ENCODE measurements at places on chromosomes 5 and 9.

DNA sequence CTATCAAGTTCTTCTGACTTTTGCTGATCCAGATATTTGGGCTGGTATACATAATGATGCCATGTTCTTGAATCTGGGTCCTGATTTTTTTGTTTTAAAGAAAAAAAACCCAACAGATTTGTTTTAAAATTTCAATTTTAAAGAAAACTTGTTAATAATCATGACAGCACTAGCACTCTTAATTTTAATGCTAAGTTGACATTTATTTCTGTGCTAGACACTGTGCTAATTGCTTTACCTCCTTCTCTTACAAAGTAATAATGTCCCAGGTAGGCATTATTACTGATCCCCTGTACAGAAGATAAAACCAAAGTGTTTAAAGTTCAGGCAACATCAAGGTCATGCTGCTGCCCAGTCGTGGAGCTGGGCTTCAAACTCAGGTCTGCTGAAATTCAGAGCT lies 101.9 kb downstream of the ZNF608 start:
- peaks cover 28% of the 10 kb centered on the region for H3K4me1 ChIP-seq
- no peak overlapping the region for H3K27ac ChIP-seq
- DNase-seq = no peak
- H3K4me3 ChIP-seq = no peak overlapping the region
- H3K36me3 ChIP-seq = peaks cover 42% of the 10 kb centered on the region
- H3K27me3 ChIP-seq = no peaks in the 10 kb centered on the region

DNA sequence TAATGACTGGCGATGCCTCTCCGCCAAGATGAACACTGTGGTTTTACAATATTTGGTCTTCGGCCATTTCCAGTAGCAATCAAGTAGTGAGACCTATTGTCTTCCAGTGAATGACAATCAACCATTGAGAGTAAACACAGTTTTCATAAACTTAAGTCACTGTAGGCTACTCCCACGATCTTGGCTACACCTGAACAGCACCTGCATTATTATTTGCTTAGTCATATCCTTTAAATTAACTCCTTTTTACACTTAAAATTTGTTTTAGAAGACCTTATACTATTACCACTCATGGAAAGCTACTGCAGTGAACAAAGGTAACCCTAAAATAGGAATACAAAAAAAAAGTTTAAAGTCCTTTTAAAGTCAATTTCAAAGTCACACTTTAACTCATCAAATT lies 58.2 kb downstream of the ZNF354C start:
- no peaks in the 10 kb centered on the region for H3K27me3 ChIP-seq
- peaks cover 11% of the 10 kb centered on the region for H3K36me3 ChIP-seq

GRCh38 chr9:4670591-4670990 lies 4.3 kb upstream of the SPATA6L start:
- no peak for DNase-seq
- no peak overlapping the region for H3K4me3 ChIP-seq
- H3K27me3 ChIP-seq = no peaks in the 10 kb centered on the region
- H3K27ac ChIP-seq = no peak overlapping the region
- peaks cover 12% of the 10 kb centered on the region for H3K4me1 ChIP-seq
- no peaks in the 10 kb centered on the region for H3K36me3 ChIP-seq

- H3K36me3 ChIP-seq = peaks cover 2% of the 10 kb centered on the region
- H3K27ac ChIP-seq = no peak overlapping the region
- no peak overlapping the region for H3K4me3 ChIP-seq
- no peaks in the 10 kb centered on the region for H3K27me3 ChIP-seq
- no peak for DNase-seq
- H3K4me1 ChIP-seq = peaks cover 1% of the 10 kb centered on the region
These were observed 47.1 kb downstream of the UGCG start for GRCh38 chr9:111943746-111944145.

DNA sequence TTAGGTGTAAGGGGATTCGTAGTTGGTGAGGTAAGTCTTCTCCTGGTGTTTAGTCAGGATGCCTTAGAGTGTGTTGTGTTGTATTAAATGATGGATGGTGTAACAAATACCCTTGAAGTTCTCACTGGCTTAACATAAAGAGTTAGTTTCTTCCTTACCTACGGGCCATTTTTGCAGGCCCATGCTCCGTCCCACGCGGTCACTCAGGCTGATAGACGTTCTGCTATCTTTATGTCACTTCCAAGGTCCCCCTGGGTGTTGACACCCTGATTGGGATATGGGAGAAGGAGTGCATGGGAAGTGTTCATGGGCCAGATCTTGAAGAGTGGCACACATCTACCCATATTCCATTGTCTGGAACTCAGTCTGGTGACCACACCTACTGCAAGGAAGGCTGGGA lies 214.0 kb downstream of the MAST4 start:
- peaks cover 10% of the 10 kb centered on the region for H3K4me1 ChIP-seq
- H3K4me3 ChIP-seq = no peak overlapping the region

- H3K27ac ChIP-seq = no peak overlapping the region
- no peak overlapping the region for H3K4me3 ChIP-seq
- peaks cover 79% of the 10 kb centered on the region for H3K4me1 ChIP-seq
- no peaks in the 10 kb centered on the region for H3K36me3 ChIP-seq
These were observed 385.7 kb downstream of the PLK2 start for GRCh38 chr5:58074222-58074621.

DNA sequence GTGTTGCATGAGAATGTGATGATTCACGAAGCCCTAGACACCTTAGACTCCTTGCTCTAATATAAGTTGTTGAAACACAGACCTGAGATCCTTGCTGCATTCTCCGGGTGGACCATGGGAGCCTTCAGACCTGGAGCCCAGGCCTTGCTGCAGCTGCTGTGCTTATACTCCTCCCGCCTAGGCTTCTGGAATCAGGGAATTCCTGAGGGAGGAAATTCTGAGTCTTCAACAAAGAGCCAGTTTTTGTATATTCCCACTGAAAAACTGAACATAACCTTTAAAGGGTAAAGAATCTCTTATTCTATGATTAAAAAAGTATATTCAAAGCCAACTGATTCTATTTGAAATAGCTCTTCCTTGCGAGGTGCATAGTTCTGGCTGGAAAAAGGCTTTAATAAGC lies 245.1 kb upstream of the ELAVL2 start:
- no peak overlapping the region for H3K4me3 ChIP-seq
- no peaks in the 10 kb centered on the region for H3K4me1 ChIP-seq
- DNase-seq = no peak
- no peaks in the 10 kb centered on the region for H3K27me3 ChIP-seq

GRCh38 chr5:76445063-76445462 lies 42.0 kb downstream of the IQGAP2 start:
- no peaks in the 10 kb centered on the region for H3K27me3 ChIP-seq
- DNase-seq = no peak
- H3K4me3 ChIP-seq = no peak overlapping the region
- no peak overlapping the region for H3K27ac ChIP-seq

DNA sequence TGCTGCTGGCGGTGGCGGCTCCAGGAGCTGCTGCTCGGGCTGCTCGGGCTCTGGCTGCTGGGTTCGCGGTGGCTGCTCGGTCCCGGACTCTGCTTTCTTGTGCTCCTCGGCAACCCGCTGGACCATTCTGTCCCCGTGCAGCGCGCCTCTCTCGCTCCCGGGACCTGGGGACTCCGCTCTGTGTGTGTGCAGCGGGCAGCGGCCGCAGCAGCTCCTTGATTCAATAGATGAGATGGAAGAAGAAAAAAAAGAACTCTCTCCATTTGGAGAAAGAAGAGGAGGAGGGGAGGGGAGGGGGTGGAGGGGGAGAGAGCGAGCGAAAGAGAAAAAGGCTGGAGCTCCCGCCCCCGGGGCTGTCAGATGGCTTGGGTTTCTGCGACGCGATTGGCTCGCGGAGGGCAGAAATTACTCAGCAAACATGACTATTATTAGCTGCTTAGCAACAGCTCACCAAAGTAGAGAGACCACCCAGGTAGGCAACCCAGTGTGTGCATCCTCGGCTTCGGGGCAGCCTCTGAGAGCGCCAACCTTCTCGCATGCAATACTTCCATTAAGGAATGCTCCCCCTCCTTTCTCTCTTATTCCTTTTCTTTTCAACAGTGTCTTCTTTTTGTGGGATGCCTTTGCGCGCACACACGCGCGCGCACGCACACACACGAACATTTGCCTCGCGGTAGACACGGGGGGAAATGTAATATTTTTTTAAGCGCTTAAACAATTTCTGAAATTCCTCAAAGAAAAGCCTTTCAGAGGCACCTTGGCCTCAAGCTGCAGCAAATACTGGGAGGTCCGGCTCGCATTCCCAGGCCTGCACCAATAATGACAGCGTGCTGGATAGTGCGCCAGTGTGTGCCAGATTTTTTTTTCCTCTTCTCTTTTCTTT lies 7.6 kb downstream of the PTCH1 start:
- peak overlapping the region; percentile 98 for H3K27ac ChIP-seq
- H3K36me3 ChIP-seq = no peaks in the 10 kb centered on the region
- peaks cover 28% of the 10 kb centered on the region for H3K27me3 ChIP-seq
- peak overlapping the region; percentile 97 for H3K4me3 ChIP-seq

- peak overlapping the region; percentile 21 for H3K27ac ChIP-seq
- H3K4me1 ChIP-seq = peaks cover 6% of the 10 kb centered on the region
- H3K27me3 ChIP-seq = no peaks in the 10 kb centered on the region
These were observed 12.9 kb downstream of the TCF7 start for GRCh38 chr5:134127376-134127861.

GRCh38 chr9:15344191-15344590 lies 37.2 kb upstream of the TTC39B start:
- H3K4me3 ChIP-seq = no peak overlapping the region
- peaks cover 11% of the 10 kb centered on the region for H3K4me1 ChIP-seq
- H3K36me3 ChIP-seq = no peaks in the 10 kb centered on the region

GRCh38 chr9:88766778-88767503 lies 224.3 kb upstream of the S1PR3 start:
- peaks cover 6% of the 10 kb centered on the region for H3K4me1 ChIP-seq
- H3K4me3 ChIP-seq = no peak overlapping the region
- no peaks in the 10 kb centered on the region for H3K27me3 ChIP-seq
- DNase-seq = no peak
- H3K36me3 ChIP-seq = no peaks in the 10 kb centered on the region

- no peaks in the 10 kb centered on the region for H3K27me3 ChIP-seq
- DNase-seq = no peak
- no peaks in the 10 kb centered on the region for H3K4me1 ChIP-seq
- H3K36me3 ChIP-seq = no peaks in the 10 kb centered on the region
- no peak overlapping the region for H3K4me3 ChIP-seq
- no peak overlapping the region for H3K27ac ChIP-seq
These were observed 83.4 kb upstream of the PCA3 start for GRCh38 chr9:76680716-76681425.

DNA sequence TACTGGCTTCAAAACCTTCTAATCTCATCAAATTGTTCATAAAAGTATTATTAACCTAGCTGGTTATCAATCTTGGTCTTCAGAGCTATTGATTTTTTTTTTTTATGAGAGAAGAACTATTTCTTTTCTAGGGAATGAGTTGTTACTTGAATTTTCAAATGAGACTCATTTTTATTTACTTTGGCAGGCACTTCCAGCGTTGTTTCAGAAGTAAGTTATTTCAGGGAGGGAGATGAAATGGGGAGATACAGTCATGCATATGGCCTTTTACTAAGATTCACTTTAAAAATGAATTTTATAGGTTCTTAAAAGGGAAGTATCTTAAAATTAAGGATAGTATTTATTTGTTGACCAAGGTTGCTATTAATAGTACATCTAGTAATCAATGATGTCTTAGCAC lies 129.6 kb downstream of the IZUMO3 start:
- DNase-seq = no peak
- no peaks in the 10 kb centered on the region for H3K27me3 ChIP-seq
- peaks cover 12% of the 10 kb centered on the region for H3K4me1 ChIP-seq
- no peak overlapping the region for H3K27ac ChIP-seq
- H3K36me3 ChIP-seq = no peaks in the 10 kb centered on the region
- H3K4me3 ChIP-seq = no peak overlapping the region

GRCh38 chr9:92425474-92425873 lies 1.2 kb upstream of the OMD start:
- DNase-seq = no peak
- H3K36me3 ChIP-seq = no peaks in the 10 kb centered on the region
- no peaks in the 10 kb centered on the region for H3K27me3 ChIP-seq
- H3K4me3 ChIP-seq = no peak overlapping the region

DNA sequence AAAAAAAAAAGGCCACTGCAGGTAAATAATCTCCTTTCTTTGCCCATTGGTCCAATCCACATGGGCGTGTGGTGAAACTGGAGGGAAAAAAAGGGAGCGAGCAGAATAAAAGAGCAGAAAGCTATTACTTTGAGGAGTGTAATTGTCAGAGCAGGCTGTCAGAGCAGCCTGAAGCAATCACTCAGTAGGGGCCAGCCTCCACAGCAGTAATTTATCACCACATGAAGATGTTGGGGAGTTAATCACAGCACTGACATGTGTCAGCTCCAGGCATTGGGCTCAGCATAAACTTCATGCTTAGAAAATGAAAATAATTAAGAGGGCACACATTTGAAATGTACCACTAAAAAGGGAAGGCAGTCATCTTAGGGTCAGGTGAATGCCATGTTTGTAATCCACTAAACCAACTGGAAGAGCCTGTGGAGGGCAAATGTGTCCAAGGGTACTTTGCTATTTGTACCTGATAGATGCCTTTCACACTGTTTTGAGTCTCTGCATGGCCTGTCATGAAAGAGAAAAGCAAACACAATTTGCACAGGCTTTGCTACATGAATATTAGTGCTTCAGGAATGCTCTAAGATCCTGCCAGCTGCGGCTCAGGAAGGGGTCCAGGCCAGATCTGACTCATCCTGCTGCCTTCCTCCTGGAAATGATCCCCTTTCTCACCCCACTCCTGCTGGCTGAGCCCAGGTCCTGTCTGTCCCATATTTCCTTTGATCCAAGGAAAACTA lies 2.9 kb upstream of the PTGER4 start:
- H3K27ac ChIP-seq = peak overlapping the region; percentile 89
- no peak for DNase-seq
- peaks cover 2% of the 10 kb centered on the region for H3K36me3 ChIP-seq
- peaks cover 40% of the 10 kb centered on the region for H3K27me3 ChIP-seq

DNA sequence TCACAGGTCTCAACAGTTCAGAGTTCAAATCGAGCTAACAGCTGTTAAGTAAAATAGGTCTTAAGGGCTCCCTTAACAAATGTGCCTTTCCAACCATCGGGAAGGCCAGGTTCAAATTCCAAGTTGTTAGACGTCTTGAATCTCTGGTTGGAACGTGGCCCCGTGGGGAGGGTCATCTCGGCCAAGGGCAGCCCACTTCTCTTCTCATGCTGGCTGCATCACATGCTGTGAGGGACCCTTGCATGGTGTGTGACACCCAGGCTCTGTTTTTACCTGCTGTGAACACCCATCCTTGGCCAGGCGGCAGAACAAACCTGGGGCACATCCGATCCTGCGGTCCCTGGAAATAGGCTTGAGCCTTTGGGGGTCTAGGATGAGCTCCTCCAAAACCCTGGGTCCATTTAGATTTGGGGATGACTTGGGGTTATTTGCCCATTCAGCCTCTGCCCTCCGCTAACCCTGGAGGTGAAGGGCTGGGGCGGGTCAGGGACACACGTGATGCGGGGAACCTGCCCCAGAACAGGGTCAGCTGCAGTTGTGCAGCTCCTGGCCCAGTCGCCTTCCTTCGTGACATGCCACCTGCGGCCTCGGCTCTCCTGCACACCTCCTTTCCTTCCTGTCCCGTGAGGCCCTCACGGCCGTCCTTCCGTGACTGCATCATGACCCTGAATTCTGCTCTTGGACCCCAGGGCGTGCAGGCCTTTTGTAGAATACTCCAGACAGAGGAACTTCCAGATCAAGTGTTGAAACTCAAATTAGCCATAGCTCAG lies 45.9 kb downstream of the BOD1 start:
- no peak overlapping the region for H3K4me3 ChIP-seq
- no peak overlapping the region for H3K27ac ChIP-seq
- DNase-seq = no peak
- H3K4me1 ChIP-seq = peaks cover 18% of the 10 kb centered on the region
- no peaks in the 10 kb centered on the region for H3K36me3 ChIP-seq

All from mesothelial cell of epicardium (in vitro differentiated cells).